Activated T-helper 1 cell treated with anti-CD3 and anti-CD28 coated beads, Interleukin-2, amount 50 U/mL, for 16 hours (primary cell): ENCODE measurements at places on chromosomes 12 and 14.

DNA sequence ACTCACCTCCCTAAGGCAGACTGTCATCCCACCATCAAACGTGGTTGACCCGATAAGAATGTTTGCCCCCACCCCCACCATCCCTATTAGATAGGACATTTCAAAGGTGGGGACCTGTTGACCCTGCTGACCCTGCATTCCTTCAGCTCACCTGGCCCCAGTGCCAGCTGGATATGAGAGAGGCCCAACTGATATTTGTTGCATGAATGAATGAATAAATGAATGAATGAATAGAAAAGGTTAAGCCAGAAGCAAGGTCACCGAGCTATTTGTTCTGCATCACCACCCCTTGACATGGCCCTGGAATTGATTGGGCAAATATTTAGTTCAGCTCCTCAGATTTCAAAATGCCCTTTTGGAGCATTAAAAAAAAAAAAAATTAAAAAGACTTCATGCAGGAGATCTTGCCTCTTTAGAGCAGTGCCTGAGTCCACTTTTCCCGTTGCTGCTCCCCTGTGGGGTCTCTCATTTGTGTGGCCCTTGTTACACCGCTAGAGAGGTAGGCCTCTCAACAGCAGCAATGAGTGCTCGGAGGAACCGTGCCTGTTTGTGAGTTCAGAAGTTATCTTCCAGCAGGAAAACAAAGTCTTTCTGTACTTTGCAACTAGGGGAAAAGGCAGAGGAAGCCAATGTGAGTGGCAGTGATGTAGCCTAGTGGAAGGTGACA is 8.5 kb upstream of the SERPINA5 start:
- DNase-seq: no peak

DNA sequence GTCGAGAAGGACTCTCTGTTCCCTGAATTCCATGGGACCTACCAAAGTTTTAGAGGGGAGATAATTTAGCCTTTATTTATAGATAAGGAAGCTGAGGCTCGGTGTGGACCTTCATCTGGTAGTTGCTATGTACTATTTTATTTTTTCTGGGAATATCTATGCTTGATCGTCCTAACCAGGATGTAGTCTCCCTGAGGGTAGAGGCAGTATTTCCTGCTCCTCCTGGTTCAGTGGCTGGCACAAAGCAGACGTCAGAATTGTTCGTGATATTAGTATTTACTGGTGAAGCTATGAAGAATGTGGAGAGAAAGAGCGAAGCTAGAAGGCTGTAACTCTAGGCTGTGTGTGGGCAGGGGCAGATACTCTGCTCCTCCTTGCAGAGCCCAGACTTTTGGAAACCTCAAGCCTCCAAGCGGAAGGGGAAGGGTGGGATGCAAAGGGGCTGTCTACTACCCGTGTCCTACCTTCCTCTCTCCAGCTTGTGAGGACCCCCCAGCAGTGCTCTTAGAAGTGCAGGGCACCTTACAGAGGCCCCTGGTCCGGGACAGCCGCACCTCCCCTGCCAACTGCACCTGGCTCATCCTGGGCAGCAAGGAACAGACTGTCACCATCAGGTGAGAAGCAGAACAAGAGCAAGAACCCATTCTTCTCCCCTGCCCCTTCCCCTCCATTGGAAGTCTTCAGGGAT is 1.4 kb downstream of the LRP10 start:
- DNase-seq: no peak

GRCh38 chr12:93844164-93844784 is 167.1 kb downstream of the CRADD start:
- no peak for DNase-seq

DNA sequence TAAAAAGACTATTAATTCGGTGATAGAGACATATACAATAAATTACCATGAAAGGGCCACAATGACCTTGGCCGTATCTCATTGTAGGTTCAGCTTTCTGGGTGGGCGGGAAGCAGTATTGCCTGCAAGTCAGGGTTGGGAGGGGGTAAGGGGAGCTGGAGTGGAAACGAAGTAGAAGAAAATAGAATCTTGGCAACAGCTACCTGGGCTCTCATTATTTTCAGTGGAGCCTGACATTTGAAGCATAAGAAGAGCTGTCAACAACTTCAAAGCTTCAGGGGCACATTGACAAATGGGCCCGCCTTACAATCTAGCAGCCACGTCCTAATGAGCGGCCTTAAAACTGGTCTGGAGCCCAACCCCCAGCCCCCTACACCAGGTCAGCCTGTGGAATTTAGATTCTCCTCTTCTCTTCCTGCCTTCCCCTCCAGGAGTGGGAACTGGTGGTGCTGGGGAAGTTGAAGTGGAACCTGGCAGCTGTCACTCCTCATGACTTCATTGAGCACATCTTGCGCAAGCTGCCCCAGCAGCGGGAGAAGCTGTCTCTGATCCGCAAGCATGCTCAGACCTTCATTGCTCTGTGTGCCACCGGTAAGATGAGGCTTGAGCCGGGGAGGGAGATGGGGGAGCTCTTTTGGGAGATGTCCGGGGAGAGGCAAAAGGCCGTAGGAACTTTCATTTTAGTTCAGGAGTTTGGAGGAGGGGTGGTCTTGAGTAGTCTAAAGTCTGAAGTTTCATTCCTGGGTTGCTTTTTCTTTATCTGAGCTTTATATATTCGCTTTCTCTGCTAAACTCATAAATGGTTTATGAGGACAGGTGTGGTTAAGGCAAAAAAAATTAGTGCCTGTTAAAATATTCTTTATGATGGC is 5.0 kb downstream of the CCND2 start:
- DNase-seq: no peak

DNA sequence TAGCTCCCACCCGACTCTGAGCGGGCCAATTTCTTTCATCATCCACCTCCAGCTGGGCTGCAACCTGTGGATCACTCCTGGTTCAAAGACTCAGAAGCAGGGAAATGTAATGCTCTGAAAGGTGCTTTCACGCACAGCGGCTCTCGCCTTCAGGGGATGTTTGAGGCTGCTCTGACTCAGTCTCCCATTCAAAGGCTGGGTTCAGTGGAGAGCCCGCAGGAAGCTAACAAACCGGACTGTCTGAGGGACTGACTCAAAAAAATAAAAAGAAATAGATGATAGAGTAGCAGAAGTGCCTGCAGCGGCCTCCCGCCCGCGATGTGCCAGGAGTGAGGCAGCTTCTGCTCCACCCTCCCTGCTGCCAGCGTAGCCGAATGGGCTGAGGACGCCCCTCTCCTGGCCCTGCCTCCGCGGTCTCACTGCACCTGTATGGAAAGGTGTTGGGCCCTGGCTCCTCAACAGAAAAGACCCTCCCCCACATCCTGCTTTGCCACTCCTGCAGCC is 98.0 kb downstream of the GCH1 start:
- DNase-seq: no peak

DNA sequence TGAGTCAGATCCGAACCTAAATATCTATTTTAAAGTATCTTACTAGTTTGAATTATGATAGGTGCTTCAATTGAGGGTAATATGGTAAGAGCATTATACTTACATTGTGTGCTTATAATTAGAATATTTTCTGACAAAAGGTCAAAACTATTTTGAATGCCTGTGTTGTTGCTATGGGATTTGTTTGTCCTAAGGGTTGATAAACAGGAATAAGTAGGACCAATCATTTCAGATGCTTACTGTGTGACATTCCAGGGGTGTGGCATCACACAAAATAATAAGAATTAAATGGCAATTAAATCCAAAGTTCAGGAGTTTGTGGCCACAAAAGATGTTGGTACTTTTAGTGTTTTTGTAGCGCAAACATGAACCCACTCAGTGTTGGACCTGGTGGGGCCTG is 256.2 kb upstream of the DDHD1 start:
- no peak for DNase-seq
